ENCODE measurements at places on chromosomes 11 and 22.
A peak's percentile ranks its signal among the peaks of the same experiment; 100 is the strongest.

- no peak for DNase-seq
Observed at GRCh38 chr11:76713499-76713898, 43.0 kb upstream of the LRRC32 start.

DNA sequence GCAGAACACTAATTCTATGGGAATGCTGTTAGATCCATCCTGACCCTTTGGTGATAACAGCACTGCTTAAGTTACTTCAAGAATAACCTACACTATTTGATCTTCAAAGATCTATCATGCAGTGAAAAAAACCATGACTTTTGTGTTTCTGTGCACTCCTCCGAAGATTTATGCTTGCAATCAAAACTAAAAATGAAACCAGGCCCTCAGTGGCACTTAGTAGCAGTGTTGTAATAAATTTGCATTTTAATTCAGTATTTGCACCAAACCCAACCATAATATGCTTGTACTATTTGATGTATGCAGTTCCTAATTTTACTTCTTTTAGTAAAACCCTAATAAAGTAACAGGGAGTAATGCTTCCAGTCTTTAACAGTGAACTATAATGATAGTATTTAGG, 130.7 kb downstream of the SOX6 start:
- no peak for DNase-seq

DNA sequence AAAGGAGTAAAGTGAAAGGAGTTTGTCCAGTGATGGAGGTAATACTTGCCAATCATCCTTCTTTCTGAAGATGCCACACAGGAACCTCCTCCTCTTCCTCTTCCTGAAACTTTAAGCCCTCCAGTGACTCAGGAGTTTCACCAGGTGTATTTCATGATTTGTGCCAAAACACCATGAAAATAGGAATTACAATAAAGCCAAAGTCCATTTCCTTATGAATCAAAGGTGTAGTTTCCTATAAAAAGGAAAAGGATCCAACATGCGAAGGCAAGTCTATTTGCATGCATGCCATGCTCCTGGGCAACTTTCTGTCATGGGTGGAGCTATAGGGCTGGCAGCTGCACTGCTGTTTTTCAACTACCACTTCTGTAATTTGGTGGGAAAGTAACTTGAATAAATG, 9.8 kb upstream of the POU2AF1 start:
- peak; percentile 25 for DNase-seq

GRCh38 chr11:46315033-46315738, 32.1 kb upstream of the DGKZ start:
- peak; percentile 57 for DNase-seq

- DNase-seq = peak; percentile 28
Observed at GRCh38 chr11:74532501-74533246, 39.1 kb upstream of the LIPT2 start.

- no peak for DNase-seq
Observed at GRCh38 chr22:38952281-38952993, 5.0 kb upstream of the APOBEC3A start.

GRCh38 chr22:22558972-22559603, at the start of gene PRAME:
Gene PRAME (minus strand): TSS chr22:22559265. CDS start chr22:22556832, 2,433 bp downstream.
- DNase-seq = peak; percentile 67

- no peak for DNase-seq
Observed at GRCh38 chr11:119522609-119523008, 99.6 kb upstream of the THY1 start.

Data from LoVo (cell line).